ENCODE measurements at places on chromosomes 5 and 9.

GRCh38 chr5:139299486-139299885 is 5.9 kb downstream of the MATR3 start:
- no peak for DNase-seq

GRCh38 chr5:124419531-124419930 is 326.9 kb downstream of the ZNF608 start:
- no peak for DNase-seq

DNA sequence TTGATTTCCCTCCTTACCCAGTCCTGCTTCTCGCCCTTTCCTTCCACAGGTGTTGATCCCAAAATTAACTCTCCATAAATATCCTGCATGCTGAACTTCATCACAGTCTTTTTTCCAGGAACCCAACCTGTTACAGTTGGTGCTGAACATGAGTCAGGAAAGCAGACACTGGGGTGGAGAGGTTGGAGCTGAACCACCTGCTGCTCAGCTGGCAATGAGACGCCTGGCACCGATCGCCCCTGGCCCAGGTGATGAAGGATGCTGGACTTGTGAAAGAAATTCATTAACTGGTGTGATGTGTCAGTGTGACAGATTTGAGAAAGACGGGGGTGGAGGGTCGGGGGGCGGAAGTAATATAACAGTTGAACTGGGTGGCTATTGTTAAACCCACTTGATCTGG is 30.6 kb downstream of the CPLX2 start:
- DNase-seq, result no peak

- DNase-seq, result no peak
Observed at GRCh38 chr5:14935341-14935740, 63.8 kb upstream of the ANKH start.

- DNase-seq, result peak; percentile 69
Observed at GRCh38 chr9:126500600-126501382, 112.9 kb upstream of the LMX1B start.

DNA sequence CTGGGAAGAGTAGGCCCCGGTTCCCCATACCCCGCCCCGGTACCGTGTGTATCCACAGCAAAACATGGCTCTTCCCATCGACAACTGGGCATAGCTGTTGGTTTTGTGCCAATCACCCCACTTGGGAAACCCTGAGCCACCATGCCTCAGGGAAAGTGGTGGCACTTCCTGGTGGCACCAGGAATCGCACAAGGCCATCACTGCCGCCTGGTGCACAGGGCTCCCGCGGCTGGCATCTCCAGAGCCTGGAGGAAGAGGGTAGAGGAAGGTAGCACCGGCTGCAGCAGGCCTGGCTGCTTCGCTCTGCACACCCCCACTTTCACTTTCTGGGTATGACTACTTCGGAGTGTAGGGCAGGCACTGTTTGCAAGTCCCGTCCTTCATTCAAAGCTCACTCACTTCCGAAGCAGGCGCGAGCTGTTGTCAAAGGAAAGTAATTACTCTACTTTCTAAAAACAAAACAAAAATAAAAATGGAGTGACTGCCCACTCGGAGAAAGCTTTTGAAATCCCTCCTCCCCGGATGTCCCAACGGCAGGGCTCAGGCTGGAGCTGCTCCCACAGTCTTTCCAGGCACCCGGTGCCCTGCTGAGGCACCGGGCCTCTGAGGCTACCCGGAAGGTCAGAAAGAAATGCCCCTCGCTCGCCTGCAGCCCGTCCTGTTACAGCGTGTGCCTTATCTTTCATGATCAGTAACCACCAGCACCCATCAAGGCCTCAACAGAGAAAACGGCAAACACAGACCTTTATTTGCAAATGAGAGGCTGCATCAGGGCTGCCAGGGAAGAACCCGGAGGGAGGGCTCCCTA is 2.0 kb downstream of the BRD3 start:
- DNase-seq, result peak; percentile 31

DNA sequence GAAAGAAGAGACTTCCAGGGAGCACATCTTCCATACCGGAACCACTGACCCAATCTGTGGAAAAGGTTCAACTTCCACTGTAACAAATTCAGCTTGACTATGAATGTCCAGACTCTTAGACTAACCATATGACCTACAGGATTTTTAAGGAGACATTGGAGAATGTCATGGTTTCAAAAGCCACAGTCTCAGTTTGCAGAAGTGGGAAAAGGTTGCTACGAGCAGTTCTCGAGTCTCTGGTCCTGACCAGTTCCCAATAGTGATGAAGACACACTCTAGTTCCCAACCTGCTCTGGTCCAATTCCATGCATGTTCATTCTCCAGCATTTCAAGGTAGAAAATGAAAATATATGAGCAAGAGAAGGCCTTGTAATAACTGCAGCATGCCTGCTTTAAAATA is 158.0 kb downstream of the MAPKAP1 start:
- no peak for DNase-seq

GRCh38 chr5:121158451-121158850 is 693.2 kb upstream of the FTMT start:
- DNase-seq, result no peak

GRCh38 chr5:76660360-76660759 is 37.2 kb upstream of the F2RL2 start:
- DNase-seq, result no peak

DNA sequence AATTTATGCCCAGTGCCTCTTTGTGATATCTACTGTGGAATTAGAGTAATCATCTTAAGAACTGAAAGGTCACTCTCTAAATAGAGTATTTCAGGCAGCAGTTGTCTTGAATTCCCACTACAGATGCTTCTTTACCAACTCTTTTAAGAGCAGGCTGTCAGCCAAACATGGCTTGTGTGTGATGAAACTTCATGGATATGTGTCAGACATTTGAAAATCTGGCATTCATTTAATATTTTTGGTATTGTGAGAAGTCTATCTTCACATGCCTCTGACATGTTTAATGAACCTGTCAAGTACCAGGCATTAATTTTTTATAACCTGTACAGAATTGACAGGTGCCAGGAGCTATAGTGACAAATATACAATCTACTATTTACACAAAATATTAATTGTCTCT is 318.6 kb downstream of the CDH9 start:
- DNase-seq, result no peak

DNA sequence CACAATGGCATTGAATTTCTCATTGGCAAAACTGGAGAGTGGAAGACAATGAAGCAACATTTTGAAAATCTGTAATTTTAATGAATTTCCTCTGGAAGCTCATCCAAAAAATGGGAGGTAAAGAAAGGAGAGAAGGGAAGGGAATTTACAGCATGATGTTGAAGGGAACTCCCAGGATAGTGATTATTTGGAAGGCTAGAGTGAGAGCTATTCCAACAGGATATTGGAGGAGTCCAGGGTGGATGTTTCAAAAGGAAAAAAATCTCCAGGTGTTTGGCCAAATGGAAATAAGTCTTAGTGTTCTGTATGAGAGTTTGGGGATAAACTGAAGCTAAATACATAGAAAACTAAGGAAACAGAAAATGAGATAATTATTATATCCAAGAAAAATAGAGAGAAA is 106.2 kb downstream of the IZUMO3 start:
- no peak for DNase-seq
